Fibroblast of skin of back (primary cell): ENCODE measurements at places on chromosomes 1 and 21.

DNA sequence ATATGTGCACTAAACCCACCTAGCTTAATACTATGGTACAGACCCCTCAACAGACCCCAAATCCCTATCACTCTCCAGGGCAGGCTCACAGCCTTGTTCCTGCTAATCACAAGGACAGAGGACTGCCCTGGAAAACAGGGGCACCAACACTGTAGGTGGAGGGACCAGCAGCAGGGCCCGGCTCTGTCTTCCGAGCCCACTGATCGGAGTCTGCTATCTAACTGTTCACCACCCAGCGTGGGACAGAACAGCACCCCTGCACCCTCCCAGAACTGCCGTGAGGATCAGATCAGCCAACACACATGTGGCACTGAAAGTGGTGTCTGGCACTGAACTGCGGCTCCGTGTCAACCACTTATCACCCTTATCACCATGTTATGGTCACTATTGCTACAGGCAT is 6.2 kb downstream of the WDR4 start:
- no peak for DNase-seq

DNA sequence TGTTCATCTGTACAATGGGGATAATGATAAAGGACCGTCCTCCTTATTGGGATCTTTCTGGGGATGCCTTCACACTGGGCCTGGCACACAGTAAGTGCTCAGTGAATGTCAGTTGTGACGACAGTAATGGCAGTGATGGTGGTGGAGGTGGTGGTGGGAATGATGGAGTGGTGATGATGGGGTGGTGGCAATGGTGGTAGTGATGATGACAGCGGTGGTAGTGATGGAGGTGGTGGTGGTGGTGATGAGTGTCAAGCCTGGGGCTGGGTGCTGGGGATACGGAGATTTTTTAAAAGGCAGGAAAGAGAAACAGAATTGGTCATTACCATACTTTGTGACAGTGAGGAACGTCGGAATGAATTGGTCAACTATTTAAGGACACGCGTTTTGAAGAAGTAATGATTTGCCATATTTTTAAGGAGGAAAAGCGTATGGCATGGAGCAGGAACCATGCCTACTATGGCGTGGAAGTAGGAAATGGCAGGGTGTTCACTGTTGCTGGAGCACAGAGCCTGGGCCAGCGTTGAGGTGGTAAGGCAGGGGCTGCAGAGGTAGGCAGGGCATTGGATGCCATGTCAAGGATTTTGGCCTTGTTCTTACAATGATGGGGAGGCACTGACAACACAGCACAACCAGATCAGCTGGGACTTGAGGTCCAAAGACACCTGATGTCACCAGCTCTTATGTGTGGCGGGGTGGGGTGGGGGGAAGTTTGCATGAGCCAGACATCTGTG is 128.7 kb downstream of the ACTL8 start:
- DNase-seq = no peak

GRCh38 chr1:31663622-31664452 is 19.2 kb upstream of the PEF1 start:
- peak; percentile 45 for DNase-seq

DNA sequence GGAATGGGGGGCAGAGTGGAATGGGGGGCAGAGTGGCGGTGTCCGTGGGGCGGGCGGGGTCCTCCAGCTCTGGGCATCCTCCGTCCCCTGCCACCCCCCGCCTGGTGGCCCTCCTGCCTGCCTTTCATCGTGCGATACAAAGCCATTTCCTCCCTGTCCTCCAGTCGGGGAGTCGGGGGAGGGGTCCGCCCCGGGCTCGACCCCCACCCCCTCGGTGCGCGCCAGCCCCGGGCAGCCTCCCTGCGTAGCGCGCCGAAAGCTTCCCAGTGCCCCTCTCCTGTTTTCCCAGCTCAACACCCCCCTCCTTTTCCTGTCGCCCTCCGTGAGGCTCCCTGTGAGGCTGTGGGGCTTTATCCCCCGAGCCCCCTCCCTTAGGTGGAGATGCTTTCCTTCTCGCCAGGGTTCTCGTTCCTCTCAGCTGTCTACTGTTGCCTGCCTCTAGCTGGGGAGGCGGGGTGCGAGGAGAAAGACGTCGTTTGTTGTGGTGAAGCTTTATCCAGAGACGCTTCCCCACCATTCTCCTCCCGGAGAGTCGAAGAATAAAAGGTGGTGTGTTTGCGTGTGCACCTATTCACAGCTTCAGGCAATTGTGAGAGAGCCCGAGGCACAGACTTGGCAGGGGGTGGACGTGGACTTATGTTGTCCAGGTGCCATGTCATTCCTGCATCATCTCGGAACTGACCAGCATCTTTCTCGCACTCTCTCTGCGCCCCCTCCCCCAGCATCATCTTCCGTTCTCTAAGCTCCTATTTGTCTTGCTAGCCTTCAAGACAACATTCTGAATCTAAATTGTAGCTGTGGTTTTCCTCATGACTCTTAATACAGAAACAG is 848 bp downstream of the DNM3 start:
- no peak for DNase-seq

GRCh38 chr1:165915932-165916348 is 88.5 kb downstream of the UCK2 start:
- DNase-seq = no peak

- no peak for DNase-seq
These were observed 5.1 kb upstream of the EPHB2 start for GRCh38 chr1:22705586-22705985.

DNA sequence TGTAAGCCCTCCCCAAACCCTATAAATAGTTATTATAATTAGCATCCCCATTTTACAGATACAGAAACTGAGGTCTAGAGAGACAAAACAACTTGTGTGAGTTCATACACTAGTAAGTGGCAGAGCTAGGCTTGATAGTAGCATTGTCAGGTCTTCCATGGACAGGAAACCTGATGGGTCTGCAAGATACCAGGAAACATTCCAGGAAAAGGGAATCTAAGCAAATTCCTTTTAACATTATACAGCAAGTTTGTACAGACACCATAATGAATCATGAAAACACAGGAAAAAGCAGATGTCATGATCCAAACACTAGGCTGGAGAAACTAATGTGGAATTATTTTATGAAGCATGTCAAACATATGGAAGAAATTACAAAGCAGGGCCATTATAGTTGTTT is 89.1 kb upstream of the KCNK2 start:
- peak; percentile 79 for DNase-seq

DNA sequence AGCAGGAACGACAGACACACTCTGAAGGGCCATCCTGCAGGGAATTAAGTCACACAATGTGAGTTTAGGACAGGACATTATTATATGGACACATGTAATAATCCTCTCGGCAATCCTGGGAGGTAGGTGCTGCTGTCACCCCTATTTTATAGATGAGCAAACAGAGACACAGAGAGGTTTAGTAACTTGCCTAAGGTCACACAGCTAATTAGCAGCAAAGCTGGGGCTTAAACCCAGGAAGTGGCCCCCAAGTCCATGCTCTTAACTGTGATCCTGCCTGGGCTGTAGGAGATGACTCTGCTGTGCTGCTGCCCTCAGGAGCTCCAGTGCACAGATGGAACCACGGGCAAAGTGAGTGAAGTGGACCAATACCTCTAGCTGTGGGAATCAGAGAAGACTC is 660.0 kb downstream of the PTPRU start:
- DNase-seq = no peak

- DNase-seq = no peak
These were observed 2.9 kb downstream of the PTPRF start for GRCh38 chr1:43533584-43533983.

DNA sequence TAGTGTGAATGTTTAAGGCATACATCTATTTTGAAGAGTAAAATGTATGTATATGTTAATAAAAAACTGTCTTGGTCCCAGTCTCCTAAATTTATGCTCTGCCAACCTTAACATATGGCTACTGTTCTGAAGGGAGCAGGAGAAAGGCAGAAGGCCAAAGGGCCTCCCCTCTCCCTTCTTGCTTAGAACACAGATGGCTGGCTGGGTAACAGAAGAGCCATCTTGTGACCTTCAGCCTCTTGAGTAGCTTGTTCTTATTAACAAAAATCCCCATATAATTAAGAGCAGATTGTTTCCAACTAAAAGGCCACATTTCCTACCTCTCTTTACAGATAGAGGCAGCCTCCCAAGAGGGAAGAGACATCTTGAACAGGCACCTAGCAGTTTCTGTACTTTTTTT is 36.1 kb downstream of the EPB41 start:
- DNase-seq = no peak

GRCh38 chr1:115839029-115839678 is 1.8 kb downstream of the NHLH2 start:
- DNase-seq = peak; percentile 13

- no peak for DNase-seq
These were observed 20.9 kb upstream of the RPL11 start for GRCh38 chr1:23670709-23671108.

DNA sequence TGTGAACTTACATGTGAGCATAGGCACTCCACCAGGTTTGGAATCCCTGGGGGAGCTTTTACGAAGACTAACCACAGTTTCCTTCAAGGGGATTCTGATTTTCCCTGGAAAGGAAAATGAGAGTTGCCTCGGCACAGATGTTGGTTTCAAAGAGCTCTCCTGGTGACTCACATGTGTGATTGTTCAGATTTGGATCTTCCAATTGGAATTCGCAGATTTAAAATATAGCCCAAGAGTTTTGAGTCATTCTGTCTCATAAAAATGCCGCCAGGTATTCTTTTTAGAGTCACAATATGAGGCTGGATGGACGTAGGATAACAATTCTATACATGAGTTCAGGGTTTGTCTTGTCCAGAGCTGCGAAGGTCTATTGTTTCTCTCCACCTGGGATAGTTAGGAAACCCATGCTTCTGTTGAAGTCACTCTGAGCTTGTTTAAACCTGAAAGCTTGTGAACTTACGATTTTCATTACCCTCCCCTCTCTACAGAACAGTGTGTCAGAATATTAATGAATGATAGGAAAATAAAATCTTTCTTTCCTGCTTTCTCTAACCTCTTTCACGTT is 64.9 kb downstream of the TGFB2 start:
- DNase-seq = peak; percentile 35

GRCh38 chr1:189659731-189660130 is 817.9 kb downstream of the BRINP3 start:
- no peak for DNase-seq

DNA sequence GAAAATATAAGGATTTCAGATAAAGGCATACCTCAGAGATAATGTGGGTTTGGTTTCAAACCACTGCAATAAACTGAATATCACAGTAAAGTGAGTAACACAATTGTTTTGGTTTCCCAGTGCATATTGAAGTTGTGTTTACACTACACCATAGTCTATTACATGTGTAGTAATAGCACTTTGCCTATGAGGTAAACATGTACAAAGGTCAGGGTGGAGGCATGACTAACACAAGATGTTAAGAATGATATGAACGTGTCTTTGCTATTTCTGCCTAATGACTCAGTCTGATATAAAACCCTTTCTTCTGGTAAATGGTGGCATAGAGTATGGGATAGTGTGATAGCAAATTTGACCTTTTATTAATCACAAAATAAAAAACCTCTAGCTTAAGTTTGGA is 621.5 kb upstream of the ADGRL2 start:
- DNase-seq = peak; percentile 50

GRCh38 chr1:116720364-116721038 is 33.7 kb upstream of the CD2 start:
- DNase-seq = no peak

GRCh38 chr21:29654855-29655254 is 284.9 kb downstream of the GRIK1 start:
- no peak for DNase-seq

- DNase-seq = no peak
These were observed 169.0 kb downstream of the CHRM3 start for GRCh38 chr1:239555350-239555749.

GRCh38 chr1:155202198-155202597 is 5.5 kb downstream of the THBS3 start:
- DNase-seq = no peak

DNA sequence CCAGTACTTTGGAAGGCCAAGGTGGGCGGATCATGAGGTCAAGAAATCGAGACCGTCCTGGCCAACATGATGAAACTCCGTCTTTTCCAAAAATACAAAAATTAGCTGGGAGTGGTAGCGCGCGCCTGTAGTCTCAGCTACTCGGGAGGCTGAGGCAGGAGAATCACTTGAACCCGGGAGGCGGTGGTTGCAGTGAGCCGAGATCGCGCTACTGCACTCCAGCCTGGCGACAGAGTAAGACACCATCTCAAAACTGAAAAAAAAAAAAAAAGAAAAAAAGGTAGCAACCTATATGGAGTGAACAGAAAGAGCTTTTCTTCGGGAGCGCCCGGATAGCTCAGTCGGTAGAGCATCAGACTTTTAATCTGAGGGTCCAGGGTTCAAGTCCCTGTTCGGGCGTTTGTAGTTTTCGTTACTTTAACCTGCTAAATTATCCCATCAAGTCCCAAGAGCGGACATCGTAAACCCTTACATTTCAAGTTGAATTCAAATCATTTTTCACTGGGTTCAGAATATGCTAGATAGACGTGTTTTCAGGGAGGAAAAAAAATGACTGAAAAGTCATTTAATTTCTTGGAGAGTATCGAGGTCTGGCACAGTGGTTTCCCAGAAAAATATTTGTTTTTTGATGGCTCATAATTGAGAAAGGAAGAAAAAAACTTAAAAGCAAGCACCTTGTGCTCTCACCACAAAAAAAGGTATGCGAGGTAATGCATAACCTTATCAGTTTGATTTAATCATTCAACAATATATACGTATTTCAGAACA is 9.8 kb upstream of the MDM4 start:
- DNase-seq = peak; percentile 92

DNA sequence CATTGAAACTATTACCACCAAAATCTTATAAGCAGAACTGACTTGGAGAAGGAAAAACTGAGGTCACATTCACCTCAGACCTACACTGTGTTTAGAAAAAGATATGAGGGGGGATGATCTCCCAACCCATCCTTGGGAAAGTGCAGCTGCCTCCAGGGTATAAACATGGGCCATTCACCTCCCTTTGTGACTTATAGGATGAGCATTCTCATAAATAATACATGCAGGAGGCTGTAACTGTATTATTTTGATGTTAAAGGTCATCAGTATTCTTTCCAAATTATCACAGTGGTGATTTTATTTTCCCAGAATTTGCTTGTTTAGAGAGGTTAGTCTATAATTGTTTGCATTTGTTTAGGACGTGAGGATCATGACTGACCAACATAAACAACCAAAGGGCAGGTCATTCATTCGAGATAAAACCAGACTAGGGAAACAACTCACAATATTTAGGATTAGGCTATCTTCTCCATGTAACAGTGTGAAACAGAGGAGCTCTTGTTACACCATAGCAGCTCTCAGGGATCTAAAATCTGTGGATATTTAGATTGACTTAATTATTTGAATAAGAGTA is 109.2 kb upstream of the NR5A2 start:
- no peak for DNase-seq
